ENCODE measurements at places on chromosomes 2 and 18.

DNA sequence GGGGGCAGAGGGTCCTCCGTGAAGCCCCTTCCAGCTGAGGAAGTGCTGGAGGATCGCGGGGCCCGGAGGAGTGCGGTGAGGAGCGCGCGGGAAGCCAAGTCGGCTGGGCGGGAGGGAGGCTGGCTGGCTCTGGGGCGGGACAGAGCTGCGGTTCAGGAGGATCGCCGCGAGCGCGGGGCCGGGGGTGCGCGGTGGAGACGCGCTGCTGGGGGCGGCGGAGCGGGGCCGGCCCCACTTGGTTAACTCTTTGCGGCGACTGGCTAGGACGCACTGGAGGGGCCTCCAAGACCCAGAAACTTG, 464 bp downstream of the CYBRD1 start:
- no peak for DNase-seq

- no peak for DNase-seq
These were observed 228.0 kb upstream of the MEX3C start for GRCh38 chr18:51425475-51425874.

DNA sequence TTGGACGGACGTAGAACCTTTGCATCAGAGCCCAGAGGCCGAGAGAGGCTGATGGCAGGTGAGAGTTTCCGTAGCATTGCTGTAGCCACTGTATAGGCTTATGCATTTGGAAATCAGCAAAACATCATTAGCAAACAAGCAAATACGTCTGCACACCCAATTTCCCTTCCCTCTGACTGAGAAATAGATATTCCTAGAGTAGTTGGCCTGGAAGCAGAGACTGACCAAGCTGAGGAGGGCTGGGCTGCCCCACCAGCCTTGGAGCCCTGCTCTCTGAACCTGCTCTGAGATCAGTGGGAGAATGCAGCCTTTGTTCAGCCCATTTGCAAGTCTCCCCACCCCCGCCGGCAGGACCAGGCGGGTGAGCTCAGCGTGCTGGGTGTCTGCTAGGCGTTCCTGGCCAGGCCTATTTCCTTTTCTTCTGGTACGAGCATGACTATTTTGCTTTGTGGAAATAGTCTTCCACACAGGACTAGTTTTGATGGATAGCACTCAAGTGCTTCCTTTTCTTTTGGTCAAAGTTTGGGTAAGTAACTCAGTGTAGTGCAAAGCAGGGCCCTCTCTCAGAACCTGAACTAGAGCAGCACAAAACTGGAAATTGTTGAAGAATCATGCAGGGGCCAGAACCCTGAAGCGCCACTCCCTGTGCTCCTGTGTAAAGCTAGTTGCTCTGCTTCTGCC, 21.9 kb upstream of the RNF149 start:
- no peak for DNase-seq

GRCh38 chr2:220717283-220717682, 854.8 kb downstream of the EPHA4 start:
- no peak for DNase-seq

DNA sequence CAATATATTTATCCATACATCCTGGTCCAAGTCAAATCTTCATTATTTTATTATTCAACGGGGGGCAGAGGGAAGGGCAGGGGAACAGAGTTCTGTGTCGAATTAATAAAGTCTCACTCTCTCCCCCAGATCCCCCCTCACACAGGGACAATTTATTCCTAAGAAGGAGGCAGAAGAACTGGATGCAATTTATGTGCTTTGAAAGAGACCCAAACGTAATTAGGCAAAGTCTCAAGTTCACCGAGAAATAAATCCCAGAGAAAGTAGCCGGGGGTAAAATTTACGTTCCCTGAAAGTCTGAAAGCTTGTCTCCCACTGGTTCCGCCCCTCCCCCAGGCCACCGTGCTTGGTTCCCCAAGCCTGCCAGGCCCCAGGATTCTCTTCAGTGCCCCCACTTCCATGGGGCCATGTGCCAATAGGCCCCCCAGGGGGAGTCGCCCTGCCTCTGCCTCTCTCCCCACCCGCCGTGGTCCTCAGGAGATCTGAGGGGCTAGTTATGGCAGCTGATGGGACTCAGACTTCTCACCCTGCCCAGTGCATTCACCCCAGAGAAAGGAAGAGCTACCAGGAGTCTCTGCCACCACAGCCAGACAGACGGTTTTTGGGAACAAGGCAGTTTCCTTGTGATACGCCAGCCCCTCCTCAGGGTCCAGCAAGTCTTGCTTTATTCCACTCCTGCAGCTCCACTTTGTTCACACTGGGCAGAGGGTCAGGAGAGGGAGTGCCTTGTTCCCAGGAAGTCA, 215.5 kb downstream of the CYP26B1 start:
- no peak for DNase-seq

DNA sequence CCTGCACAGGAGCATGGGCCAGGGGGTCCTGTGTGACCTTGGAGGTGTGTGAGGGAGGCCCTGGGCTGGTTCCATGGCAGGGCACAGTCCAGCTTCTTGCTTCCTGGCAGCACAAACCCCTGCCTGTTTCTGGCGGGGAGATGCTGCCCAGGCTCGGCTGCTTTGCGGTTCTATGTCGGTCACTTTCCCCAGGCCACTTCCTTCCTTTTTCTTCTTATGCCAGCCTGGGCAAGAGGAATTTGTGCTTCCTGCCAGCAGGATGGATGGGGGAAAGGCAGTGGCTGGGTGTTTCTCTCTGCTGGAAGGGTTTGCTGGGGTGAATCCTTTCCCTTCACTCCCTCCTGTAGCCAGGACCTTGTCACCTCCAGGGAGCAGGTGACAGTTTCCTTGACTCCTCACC, 24.3 kb downstream of the ASAP2 start:
- no peak for DNase-seq

GRCh38 chr18:35618696-35619095, 37.2 kb downstream of the GALNT1 start:
- DNase-seq, result no peak

DNA sequence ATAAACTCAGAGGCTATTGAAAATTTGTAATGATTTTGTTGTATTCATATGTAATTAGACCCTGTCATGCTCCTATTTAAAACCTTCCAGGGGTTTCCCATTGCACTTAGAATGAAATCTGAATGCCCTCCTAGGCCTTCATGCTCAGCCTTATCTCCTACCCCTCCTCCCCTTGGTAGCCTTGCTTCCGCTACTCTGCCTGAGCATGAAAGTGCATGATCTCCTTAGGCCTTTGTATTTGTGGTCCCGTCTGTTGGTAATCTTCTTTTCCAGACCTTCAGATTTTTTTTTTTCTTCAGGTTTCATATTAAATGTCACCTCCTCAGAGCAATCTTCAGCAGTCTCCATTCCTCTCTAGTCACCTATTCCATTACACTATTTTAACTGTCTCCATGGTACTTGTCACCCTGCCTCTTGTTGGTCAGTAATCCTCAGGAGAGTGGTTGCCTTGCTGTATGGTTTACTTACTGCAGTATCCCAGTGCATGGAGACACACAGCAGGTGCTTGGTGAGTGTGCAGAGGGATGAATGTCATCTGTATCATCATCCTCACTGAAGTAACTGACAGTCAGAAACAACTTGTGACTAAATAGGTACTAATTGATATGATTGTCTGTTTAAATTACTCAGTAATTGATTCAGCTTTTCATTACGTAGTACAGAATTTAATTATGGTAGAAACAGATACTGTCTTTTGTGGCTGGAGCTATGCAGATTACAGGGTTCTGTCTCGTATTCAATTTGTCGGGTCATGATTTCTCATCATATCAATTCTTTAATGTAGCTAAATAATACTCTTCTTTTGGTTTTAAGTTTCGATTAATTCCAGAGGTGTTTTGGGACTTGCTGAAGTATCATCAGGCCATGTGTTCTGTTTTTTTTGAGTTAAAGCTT, 63.9 kb downstream of the PHLPP1 start:
- DNase-seq, result no peak

- DNase-seq, result no peak
These were observed 46.6 kb upstream of the TPO start for GRCh38 chr2:1366546-1367134.

DNA sequence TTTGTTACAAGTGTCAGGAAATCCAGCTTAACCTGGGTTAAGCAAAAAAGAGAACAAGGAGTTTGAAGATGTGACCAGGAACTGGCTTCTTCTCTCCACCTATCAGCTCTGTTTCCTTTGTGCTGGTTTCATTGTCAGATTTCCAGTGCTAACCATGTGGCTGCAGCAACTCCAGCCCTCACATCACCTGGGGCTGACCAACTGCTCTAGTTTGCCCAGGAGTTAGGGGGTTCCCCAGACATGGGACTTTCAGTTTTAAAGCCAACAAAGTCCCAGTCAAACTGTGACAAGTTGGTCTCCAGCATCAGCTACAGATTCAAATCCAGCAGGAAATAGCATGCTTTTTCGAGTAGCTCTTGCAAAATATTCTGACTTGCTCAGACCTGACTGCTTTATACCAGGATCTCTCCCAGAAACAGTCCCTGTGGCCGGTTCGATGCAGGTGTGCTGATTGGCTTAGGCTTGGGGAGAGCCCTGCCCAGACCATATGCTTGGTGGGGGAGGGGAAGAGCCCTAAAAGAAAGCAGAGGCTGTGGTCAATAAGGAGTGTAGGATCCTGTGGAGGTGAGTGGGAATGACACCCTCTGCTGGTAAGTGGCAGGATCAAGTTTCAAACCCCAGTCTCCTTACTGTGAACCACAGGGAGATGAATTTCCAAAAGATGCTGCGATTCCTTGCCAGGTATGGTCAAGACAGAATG, 49.5 kb downstream of the KCNE4 start:
- no peak for DNase-seq

DNA sequence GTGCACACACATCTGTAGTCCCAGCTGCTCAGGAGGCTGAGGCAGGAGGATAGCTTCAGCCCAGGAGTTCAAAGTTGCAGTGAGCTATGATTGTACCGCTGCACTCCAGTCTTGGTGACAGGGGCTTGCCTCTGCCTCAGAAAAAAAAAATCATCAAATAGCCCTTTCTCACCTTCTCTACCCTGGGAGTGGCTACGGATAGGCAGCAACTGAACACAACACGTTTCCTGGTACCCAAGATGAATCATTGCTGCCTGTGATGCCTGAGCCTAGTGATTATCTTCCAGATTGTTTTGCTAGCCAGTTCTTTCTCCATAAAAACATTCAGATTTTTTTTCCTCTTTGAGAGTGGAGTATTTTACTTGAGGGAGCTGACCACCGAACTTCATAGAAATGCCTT, 13.5 kb downstream of the INPP4A start:
- no peak for DNase-seq

DNA sequence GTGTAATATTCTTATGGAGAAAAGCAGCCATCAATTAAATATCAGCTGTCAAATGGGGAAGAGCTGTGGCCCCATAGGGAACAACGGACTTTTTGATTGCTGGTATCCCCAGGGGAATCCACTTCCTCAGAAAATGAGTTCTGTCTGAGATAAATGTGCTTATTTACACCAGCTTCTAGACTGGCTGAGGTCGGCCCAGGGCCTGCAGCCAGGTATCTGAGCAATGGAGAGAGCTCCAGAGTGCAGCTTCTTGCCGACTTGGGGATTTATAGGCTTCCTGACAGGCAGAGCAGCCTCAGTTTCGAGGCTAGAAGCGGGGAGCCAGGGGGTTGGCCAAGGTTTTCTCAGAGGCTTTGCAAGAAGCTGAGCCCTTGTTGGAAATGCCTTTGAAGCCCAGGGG, 67.2 kb downstream of the MCFD2 start:
- no peak for DNase-seq

DNA sequence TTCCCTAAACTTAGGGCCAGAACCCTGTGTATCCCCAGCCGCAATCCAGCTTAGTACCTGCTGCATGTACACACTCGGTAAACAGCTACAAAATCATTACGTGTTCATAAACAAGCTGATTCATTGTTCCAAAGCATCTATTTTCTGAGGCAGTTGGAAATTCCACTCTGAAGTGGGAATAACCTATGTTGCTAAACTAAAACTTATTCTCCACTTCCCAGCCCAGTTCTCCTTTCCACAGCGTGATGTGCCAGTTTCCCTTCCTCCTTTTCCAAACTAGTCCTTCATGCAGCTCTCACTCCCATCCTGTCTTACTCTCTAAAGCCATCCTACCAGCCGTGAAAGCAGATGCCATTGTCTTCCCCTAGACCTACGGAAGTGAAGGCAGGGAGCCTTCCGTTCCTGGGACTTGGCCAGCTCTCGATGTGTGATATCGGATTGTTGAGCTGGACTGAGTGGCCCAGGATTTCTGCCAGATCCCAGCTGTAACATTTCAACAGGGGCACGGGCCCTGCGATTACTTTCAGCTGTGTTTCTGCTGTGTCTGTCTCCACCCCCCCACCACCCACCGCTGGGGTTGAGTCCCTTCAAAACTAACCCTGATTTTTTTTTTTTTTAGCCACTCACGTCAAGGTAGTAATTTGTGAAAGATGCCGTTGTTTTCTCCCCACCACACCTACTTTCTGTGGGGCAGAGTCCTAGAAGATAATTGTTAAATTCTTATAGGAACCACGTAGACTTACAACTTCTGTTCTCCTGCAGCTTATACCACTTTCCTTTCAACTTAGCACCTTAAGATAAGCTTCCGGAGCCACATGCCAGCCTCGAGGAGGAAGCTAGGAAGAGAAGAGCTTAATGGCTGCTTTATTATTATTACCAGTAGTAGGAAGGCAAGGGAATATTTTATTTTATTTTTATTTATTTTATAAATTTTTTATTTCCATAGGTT, 100.9 kb downstream of the CRIM1 start:
- DNase-seq, result no peak

GRCh38 chr2:144825331-144826020, 305.6 kb upstream of the ZEB2 start:
- DNase-seq, result no peak

GRCh38 chr2:31269087-31269486, 35.1 kb downstream of the EHD3 start:
- DNase-seq, result no peak

GRCh38 chr2:117917223-117917917, 96.5 kb downstream of the CCDC93 start:
- DNase-seq, result no peak

DNA sequence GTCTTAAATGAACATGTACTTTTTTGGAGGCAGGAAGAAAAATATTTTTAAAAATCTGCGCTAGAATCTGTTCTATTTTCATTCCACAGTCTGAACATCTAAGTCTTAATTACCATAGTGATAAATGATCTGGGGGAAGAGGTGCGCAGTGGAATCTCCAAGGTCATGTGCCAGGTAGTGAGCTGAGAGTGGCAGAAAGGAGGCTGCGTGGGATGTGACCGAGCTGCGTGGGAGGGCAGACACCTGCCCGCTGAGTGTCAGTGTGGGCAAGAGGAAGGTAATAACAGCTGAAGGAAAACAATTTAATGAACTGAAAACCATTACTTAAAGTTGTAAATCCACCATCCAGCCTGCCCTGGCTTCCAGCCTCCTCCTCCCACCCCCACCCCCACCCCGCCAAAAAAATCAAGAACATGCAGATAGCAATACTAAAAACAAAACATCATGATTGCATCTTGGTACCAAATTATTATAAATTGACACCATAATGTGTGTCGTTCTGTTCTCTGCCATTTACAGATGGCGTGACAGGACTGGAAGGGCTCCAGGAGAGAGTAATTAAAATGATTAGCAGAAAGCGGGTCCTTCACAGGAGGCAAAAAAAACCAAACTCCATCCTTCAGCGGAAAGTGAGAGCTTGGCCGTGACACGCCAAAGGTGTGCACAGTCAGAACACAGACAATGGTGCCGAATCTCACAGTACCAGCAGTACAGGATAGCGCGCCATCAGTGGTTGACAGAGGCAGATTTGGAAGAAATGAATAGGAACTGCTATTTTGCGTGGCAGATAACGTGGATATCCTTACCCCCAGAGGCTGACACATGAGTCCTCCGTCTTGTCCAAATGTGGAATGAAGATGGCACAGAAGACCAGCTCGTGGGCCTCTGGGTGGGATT, 11.4 kb upstream of the DTNB start:
- no peak for DNase-seq

All from stimulated activated CD8-positive, alpha-beta memory T cell treated with anti-CD3 and anti-CD28 coated beads, Interleukin-15, amount 100 ng/mL, for 24 hours (primary cell).